ENCODE measurements at places on chromosomes 2 and 18.
A peak's percentile ranks its signal among the peaks of the same experiment; 100 is the strongest.

DNA sequence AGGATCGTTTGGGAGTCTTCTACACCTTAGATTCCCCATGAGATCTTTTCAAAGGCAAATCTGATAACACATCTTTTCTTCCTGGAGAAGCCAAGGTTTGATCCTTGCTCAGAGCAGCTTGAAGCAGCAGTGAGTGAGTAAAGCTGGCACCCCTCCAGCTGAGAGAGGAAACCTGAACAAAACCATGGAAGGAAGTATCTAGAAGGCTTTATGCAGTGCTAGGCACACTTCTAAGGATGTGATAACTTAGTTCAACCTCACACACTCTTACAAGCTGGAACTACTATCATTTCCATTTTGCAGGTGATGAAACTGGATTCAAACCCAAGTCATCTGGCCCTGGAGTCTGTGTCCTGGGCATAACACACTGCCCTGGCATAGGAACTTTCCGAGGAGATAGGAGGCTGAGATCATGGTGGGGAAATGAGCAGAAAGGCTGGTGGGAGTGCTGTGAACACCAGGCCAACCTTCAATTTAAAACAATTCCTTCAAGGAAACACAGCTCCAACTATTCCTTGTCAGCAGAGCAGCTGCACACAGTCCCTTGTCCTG lies 71.2 kb downstream of the CTAGE1 start:
- DNase-seq, result peak; percentile 86

DNA sequence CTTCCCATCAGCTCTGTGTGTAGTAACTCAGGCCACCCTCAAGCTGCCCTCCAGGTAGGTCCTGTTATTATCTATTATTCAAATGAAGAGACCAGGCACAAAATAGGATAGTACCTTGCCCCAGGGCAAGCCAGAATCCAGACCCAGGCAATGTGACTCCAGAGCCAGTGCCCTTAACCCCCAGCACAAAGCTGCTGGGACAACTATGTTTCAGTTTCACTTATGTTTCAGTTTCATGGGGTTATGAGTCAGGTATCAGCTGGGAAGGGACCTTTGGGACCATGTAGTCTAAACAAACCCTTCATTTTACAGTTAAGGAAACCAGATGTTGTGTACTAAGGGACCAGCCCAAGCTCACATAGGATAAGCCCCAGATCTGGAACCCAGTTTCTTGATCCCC lies 10.0 kb downstream of the HK2 start:
- DNase-seq, result peak; percentile 74

DNA sequence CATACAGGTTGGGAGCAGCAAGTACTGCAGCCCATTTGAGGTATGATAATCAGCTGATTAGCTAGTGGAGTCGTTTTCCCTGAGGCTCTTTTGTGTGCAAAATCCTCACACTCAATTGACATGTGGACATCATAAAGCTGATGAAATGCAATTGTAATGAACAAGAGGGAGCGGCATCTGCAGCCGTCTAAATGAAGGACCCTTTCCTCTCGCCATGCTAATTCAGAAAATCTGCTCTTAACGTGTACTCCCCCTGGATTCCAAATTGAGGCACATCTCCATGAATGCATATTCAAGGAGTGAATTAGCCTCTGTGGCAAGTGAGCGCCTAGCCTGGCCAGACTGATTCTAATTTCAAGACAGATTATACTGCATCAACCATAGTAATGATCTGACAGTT lies 260.9 kb upstream of the ATP5MC3 start:
- no peak for DNase-seq

GRCh38 chr2:27724191-27724590 lies 47.3 kb upstream of the MRPL33 start:
- DNase-seq, result no peak

DNA sequence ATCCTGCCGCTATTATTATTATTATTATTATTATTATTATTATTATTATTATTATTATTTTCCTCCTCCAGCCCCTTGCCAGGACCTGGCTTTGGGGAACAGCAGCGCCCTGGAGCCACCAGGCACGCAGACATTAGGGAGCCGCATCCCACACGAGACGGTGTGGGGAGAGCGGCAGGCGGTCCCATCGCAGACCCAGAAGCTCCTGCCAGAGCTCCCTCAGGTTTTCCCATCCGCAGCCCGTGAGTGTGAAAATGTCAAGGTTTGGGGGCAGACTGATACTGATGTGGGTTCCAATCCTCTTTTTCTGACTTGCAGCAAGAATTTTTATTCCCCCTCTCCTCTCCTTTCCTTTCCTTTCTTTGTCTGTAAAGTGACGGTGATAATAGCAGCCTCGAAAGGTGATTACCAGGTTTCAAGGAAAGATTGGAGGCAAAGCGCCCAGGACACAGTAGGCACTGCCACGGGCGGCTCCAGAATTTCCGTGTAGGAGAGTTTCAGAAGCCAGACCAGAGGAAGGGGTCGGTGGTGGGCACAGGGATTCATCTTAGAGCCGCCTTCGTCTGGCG lies 816 bp downstream of the SCTR start:
- no peak for DNase-seq

All from amniotic epithelial cell (primary cell).